Neural progenitor cell (in vitro differentiated cells): ENCODE measurements at places on chromosomes 2 and 18.

DNA sequence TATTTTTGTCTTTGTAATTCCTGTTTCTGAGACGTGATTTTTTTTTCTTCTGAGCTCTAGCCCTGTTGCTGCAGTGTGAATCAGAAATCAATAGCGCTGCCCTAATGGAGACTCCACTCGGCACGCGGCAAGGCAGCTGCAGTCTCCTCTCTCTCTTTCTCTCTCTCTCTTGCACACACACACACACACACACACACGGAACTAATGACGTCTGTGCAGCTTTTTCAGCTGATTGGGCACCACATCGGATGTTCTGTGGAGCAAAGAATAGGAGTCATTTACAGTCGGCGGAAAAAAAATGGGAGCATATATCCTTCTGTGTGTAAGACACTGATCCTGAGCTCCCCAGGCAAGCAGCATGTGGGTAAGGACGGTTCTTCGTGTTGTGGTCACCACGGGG is 2.0 kb upstream of the MYT1L start:
- DNase-seq = no peak

DNA sequence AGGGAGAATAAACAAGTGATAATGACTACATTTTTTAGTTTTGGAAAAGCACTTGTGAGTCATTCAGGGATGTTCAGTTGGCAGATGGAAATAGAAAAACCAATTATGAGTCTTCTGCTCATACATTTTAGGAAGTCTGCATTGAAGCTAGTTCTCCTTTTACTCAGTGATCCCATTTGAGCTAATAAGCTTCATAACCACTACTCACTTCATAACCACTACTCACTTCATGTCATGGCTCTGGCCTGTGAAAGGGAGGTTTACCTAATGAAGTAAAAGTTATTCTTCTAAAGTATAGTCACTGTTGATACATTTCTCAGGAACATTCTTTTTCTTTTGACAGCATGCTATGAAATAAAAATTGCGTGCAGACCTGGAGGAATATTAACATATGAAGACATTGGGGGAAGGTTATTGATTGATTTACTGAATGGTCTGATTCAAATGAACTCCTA is 948.7 kb downstream of the TSN start:
- DNase-seq = no peak

GRCh38 chr2:117832905-117833613 is 18.6 kb downstream of the DDX18 start:
- DNase-seq = peak; percentile 63

DNA sequence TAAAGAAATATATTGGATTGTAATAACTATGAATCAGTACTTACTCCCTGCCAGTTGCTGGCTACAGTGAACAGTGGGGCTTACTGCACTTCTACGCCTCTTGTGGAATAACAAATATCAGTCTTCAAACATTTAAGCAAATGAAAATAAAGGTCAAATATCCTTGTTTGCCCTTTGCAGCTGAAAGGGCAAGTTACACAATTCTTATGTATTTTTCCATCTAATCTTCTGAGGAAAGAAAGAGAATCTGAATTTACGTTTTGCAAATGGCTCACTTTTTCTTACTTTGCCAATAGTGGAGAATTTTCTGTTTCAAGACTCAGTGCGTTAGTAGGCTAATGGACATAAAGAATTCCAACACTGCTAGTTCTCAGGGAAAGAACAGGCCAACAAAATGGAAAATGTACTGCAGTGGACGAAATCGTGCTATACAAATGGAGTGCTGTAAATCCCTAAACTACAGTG is 157.2 kb upstream of the TMEM200C start:
- DNase-seq = no peak

GRCh38 chr2:238945433-238946150 is 97.7 kb downstream of the TWIST2 start:
- peak; percentile 72 for DNase-seq

- DNase-seq = no peak
Measured at GRCh38 chr2:219702796-219703545, 75.5 kb downstream of the SLC4A3 start.

DNA sequence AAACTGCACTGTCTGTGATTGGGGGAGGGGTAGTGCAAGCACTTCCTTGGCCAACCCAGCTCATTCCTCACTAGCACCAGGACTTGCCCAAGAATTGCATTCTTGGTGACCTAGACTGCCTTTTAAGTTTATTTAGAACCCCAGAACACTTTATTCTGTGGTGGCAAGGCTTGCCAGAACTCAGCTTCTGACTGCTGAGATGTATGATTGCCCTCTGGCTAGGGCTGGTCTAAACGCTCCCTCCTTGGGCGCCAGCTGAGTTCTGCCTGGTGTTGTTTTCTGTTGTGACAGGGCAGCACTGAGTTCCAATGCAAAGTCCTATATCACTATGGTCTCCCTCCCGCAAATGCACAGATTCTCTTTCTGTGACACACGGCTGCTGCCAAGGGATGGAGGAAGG is 247.7 kb downstream of the ZNF385B start:
- DNase-seq = no peak
